SK-N-MC (cell line): ENCODE measurements at places on chromosomes 5 and 9.

DNA sequence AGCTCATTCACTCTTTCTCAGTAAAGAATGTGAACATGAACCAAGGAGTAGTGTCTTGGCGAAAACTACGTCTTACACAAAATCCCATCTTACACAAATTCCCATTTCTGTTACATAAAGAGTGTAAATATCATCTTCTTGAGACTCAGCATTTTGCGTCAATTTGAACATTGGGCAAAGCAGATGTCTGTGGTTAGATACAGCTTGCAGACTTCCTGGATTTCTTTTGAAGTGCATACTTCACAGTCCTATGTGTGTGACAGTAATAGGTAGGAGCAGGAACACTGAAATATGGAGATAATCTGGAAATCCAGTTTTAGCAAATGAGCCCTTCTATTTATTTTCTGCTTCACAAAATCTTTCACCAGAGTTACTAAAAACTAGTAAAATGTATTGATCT, 58.8 kb downstream of the C6 start:
- DNase-seq, result peak; percentile 40

DNA sequence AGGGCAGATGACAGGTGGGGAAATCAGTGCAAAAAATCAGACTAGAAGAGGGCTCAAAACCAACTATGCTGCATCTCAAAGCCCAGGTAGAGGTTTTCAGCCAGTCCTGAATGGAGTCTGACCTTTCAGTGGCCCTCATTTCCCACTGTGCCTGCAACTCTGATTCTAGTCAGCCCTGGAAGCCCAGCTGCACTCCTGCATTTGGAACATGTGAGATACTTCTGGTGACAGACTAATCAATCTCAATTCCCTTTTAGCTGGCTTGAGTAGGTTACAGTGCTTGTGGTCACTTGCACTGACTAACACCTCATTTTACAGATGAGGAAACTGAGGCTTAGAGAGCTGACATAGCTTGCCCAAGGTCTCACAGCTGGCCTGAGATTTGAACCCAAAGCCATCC, 7.9 kb upstream of the ACSL6 start:
- no peak for DNase-seq

- DNase-seq, result no peak
Measured at GRCh38 chr5:175712313-175712680, 54.4 kb downstream of the HRH2 start.

GRCh38 chr9:107546859-107547258, 57.3 kb upstream of the KLF4 start:
- DNase-seq, result no peak

DNA sequence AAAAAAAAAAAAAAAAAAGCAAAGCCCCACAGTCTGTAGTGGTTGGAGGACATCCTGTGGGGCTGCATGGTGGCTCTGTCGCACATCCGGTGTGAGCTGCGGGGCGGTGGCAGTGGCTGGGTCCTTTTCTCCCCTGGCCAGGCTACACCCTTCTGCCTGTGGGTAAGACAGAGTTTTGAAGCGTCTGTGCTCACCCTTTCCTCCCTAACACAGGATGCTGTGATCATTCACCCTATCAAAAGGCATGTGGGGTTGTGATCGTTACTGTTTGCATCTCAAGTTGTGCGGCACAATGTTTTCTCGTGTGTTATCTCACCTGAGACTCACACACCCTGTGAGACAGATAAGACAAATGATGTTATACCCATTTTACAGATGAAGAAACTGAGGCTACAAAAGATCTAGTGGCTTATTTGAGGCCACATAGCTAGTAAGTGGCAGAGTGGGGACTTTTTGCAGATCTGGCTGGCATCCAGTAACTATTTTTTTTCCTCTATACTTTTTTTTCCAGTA, 17.5 kb downstream of the IRF1 start:
- no peak for DNase-seq

GRCh38 chr9:27353474-27354229, 56.7 kb upstream of the EQTN start:
- DNase-seq, result no peak
